ENCODE measurements at places on chromosomes 1 and 21.

GRCh38 chr1:109948285-109948630, 36.3 kb upstream of the AHCYL1 start:
- DNase-seq: no peak

GRCh38 chr1:169650551-169650950, 20.6 kb upstream of the SELP start:
- DNase-seq: no peak

- no peak for DNase-seq
Measured at GRCh38 chr1:200527670-200528069, 92.9 kb downstream of the KIF14 start.

GRCh38 chr1:108691128-108691941, 775 bp upstream of the PRPF38B start:
- DNase-seq: no peak

DNA sequence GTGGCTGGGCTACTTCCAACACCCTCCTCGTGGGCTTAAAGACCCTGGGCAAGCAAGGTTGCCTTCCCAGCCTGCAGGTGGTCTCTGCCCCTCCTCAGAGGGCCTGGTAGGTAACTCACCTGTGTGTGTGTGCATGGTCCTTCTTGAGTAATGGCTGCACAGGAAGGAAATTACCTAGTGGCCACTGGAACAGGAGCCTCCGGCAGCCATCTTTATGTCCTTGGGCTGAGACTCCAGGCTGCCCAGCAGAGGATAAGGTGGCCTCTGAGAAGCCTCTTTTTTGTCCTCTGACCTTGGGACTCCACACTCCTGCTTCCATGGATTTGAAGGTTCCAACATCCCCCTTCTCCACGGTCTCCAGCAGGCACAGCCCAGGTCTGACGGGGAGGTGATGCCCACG, 20.0 kb downstream of the DRAXIN start:
- no peak for DNase-seq

DNA sequence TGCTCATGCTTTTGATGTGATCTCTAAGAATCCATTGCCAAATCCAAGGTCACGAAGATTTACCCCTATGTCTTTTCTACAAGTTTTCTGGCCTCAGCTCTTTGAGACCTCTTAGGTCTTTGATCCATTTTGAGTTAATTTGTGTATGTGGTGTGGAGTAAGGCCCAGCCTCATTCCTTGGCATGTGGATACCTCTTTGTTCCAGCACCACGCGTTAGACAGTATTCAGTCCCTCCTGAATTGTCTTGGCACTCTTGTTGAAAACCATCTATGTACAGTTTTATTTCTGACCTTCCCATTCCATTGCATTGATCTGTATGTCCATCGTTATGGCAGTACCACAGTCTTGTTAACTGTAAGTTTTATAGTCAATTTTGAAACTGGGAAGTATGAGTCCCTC, 8.0 kb upstream of the FTCD start:
- no peak for DNase-seq

GRCh38 chr1:216051071-216051470, 372.2 kb downstream of the USH2A start:
- DNase-seq: no peak

DNA sequence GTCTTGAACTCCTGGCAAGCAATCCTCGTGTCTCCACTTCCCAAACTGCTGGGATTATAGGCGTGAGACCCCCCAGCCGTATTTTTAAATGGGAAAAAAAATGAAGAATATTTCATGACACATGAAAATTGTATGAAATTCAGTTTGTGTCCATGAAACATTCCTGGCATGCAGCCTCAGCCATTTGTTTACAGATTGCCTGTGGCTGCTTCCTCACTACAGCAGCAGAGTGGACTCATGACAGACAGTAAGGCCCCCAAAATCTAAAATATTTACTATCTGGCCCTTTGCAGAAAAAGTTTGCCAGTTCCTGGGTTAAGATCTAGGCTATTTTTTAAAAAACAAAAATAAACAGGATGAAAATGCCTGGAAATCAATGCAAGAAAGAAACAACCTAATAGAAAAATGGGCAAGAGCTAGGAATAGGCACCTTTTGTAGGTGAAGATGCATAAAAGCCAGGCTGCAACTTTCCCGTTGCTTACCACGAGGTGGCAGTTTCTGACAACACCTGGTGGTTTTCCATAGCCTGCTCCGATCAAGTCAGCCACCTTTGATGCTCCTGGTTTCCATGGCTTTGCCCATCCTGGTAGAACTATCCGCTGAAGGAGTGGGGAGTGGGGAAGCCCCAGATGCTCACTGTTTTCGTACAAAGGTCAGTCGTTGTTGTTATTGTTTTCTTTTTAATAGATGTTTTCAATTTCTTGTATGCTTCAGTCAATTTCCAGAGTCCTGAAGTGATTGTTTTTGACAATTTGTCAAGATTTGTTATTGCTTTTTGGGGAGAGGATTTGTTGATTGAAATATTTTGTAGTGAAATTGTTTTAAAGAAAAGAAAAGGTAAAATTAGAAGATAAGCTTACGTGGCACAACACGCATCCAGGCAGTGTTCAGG, 24.3 kb downstream of the UBE2Q1 start:
- no peak for DNase-seq

Measured in activated naive CD4-positive, alpha-beta T cell treated with anti-CD3 and anti-CD28 coated beads, Interleukin-2, amount 50 U/mL, for 16 hours (primary cell).